Head of caudate nucleus (tissue), 42 donors: ENCODE measurements at places on chromosomes 1 and 21.

DNA sequence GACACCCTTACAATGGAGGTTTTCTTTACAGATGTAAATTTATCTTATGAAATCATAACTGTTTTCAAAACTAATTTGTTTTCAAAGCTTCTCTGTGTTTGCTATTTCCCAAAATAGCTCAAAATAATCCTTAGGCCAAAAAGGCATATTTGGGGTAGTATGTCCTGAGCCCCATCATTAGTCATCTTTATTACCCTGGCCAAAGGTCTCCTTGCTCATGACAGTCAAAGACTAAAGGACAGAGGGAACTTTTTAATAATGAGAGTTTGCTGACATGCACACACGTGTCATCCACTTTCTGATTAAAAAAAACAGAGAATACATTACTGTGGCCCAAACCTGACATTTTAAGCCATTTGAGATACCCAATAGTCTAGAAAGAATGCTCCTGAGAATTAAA lies 221.9 kb upstream of the DUSP10 start:
- no peak for DNase-seq

- DNase-seq = no peak
Measured at GRCh38 chr1:164682570-164682969, 123.6 kb downstream of the PBX1 start.

- no peak for DNase-seq
Measured at GRCh38 chr1:179205284-179205683, 24.2 kb downstream of the ABL2 start.

DNA sequence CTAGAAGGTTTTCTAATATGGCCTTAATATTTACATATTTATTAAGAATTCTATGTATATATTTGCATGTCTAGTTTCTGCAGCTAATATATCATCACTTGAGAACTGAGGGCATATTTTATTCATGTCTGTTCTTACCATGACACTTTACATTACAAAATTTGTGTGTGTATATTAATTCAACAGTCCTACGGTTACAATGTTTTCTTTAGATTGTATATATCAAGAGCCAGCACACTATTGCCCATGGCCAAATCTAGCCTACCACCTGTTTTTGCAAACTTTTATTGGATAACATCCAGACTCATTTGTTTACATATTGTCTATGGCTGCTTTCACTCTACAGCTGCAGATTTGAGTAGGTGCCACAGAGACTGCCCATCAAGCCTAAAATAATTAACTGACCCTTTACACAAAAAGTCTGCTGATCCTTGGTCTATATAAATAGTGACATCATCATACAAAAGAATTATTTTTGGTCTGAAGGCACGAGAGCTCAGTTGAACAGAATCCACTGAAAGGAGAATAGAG lies 577.4 kb upstream of the PBX1 start:
- DNase-seq = no peak
